ENCODE measurements at places on chromosomes 4 and X.

DNA sequence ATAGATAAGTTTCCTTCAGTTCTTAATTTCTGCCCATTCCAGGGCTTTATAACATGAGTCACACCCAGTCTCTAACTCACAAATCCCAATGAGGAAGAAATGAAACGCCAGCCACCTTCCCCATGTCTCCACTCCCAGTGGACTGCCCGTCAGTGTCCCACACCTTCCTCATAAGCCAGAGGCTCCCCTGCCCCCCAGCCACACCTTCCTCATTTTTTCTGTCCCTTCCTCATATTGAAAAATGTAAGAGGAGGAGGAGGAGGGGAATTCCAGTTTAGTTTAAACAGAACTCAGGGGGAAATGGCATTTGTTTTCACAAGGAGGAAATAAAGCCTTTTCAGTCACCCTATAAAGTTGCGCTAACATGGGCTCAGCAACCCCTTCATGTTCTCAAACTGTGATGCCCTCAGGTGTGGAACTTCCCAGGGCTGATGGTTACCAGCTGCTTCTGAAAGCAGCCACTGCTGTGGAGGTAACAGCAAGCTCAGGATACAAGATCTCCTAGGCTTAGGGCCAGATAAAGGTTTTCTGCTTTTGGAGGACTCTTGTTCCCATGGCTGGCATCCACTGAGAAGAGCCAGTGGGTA lies 97.8 kb downstream of the PARM1 start:
- no peak for DNase-seq

GRCh38 chr4:159070742-159071141 lies 32.1 kb upstream of the RAPGEF2 start:
- no peak for DNase-seq

GRCh38 chr4:6134612-6135220 lies 65.6 kb downstream of the JAKMIP1 start:
- no peak for DNase-seq

DNA sequence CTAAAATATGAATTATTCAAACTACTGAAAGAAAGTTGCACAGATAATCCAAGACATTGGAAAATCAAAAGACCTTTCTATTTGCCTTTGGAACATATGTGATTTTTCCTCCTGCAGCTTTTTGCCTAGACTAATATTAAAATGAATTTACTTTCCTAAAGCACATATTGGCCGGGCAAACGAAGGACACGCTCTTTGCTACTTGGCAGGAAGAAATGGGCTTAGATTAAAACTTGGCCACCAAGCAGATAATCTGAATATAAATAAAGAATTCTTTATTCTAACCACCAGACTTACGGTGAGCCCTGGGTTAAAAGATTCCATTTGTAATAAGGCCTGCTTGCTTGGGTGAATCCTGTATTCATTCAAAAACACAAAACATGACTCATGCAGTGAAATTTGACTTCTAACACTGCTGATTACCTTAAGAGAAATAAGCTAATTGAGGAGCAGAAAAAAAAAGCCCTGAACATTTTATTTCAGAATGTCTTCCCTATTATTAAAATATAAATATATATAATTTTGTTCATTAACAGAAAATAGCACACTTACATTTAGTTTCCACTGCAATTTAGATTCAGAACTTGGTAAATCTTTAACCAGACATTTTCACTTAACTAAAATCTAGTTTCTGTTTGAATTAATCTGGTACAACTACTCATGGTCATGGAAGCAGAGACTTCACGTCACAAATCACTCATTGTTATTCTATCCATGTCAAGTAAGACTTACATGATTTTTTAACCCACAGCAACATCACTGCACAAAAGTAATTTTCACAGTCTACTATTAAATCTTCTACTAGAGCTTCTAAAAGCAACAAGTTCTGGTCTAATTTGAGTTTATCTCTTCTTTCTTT lies 116.1 kb upstream of the PLAC1 start:
- DNase-seq, result no peak

DNA sequence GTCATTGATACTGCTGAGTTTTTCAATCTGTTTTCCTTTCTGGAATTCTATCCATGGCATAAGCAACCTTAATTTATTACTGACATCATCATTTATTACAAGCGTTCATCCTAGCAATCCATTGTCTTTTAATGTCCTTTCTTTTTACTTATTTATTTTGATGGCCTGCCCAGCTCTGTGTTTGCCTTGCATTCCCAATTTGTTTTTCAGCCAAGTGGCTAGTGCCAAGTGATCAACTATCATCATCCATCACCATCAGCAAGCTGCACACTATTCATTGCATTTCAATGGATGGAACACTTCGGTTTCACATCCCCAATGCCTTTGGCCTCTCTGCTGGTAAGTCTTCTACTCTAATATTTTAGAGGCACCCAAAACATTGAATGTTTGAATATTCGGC lies 831.7 kb upstream of the EPHA5 start:
- no peak for DNase-seq

- no peak for DNase-seq
These were observed 30.5 kb upstream of the RBPJ start for GRCh38 chr4:26290321-26290720.

Data from activated CD4-positive, CD25-positive, alpha-beta regulatory T cell treated with anti-CD3 and anti-CD28 coated beads, Interleukin-2, amount 50 U/mL, for 72 hours (primary cell).